NCI-H1105 (cell line): ENCODE measurements at places on chromosomes 5 and 9.

DNA sequence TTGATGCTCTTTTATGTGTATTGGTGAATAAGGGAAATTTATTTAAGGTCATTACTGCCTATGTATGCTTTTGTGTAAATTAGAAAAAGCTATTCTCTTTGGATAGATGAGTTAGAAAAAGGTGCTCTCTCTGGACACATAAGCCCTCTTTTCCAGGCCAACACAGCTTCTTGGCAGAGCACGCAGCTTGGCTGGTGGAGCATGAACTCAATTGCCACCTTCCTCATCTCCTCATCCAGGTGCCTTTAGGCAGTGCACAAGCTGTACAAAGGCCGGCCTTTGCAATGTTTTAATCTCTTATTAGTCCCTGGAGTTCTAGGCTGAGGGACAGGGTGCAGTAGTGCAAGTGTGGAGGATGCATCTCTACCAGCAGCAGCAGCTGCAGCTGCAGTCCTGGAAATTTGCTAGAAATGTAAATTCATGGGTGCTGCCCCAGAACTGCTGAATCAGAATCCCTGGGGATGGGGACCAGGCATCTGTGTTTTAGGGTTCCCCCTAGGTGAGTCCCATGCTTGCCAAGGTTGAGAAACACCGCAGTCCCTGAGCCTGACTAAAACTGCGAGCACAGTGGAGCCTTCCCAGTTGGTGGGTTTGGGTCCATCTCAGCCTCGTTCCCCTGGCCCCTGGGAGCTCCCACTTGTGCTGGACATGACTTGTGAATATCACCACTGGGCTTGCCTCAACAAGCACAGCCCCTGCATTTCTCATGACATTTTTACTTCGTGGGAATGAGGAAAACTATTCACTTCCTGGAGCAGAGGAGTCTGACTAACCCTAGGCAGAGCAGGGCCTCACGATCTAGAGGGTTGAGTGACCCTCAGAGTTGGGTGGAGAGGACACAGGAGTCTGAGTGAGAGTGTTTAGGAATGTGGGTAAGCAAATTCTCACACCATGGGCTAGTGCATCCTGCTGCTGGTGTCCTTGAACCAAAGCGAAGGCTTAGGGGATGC is 272.3 kb downstream of the ZSWIM6 start:
- no peak for DNase-seq

DNA sequence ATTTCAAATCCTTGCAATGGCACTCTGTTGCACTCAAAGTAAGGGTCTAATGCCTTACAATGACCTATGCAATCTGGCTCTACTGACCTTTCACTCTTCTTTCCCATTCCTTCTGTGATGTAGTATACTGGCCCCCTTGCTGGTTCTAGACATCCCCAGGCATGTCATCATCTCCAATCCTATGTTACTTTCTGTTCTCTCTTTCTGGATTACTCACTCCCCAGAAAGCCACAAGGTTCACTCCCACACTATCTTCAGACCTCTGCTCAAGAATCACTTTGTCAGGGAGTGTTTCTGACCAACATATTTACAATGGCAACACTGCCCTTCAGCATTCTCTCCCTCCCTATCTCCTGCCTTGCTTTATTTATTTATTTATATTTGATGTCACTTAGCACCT is 802.2 kb upstream of the WWC1 start:
- no peak for DNase-seq

- DNase-seq, result peak; percentile 34
Observed at GRCh38 chr9:35907711-35908503, 1.4 kb upstream of the SPAAR start.

DNA sequence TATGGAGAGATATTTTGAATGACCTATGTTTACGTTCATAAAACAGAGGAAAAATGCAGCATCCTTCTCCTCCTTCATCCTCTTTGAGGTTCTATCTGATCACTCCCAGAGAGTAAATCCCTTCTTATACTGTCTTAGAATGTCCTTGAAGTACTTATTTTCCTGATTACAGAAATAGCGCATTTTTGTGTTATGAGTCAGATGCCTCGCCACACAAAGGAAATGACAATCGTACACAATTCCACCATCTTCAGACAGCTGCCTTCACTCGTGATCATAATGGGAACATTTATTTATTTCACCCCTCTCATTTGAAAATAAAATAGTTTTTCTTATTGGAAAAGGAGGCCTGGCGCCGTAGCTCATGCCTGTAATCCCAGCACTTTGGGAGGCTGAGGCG is 2.4 kb upstream of the GLT6D1 start:
- no peak for DNase-seq

- DNase-seq, result no peak
Observed at GRCh38 chr5:103891151-103891550, 328.6 kb upstream of the NUDT12 start.

GRCh38 chr9:76876098-76876497 is 29.8 kb downstream of the PRUNE2 start:
- DNase-seq, result no peak

DNA sequence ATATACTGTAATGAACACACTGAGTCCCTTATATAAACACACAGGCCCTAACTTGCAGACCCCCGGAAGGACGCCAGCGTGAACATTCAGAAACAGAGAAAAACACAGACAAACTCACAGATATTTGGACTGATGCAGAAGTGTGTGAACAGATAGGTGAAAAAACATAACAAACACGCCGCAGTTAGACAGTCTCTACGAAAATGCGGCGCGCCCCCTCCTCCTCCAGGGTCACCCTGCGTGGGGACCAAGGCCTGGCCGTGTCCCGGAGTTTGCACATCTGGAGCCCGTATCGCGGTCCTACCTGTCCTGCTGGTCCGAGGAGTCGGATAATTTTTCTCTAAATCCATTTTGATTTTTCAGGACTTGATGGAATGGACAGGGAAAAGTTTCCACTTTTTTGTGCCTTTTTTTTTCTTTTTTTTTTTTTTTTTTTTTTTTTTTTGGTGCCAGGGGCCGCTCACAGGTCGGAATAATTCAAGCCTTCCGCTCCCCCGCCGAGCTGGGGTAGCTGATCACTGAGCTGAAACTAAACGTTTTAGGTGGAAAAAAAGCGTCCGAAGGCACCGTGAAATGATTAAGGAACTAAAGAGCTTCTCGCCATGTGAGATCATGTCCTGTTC is at the start of gene PAX5:
Gene PAX5, minus strand, starts transcription at position 587 of the 623 bp plus-strand sequence. Its CDS starts 237 bp downstream, at position 350.
- no peak for DNase-seq

- no peak for DNase-seq
Observed at GRCh38 chr5:55851675-55851979, 470 bp downstream of the IL31RA start.
